ENCODE measurements at places on chromosomes 7 and 10. TPM values are rescaled to one million over a fixed set of nuclear protein-coding genes. Genes with fewer than 3 reads are reported as not detected.

DNA sequence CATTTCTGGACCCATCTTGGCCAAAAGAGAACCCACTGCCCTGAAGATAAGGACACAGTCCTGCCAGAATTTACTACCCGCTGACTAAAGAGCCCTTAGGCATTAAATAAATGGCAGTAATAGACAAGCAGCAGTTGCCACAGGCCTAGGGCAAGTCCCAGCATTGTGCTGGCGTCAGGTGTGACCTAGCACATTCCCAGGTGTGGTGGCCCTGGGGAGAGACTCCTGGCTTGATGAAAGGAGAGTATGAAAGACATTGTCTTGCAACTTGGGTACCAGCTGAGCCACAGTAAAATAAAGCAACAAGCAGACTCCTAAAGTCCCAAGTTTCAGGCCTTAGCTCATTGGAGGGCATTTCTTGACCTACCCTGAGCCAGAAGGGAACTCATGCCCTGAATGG lies 715.7 kb upstream of the SORCS1 start:
- no peaks in the 10 kb centered on the region for H3K4me1 ChIP-seq
- no peak for DNase-seq
- no peaks in the 10 kb centered on the region for H3K27me3 ChIP-seq
- H3K36me3 ChIP-seq: 0 out of 2 replicates have a peak, but pooled peaks cover 4% of the 10 kb centered on the region

DNA sequence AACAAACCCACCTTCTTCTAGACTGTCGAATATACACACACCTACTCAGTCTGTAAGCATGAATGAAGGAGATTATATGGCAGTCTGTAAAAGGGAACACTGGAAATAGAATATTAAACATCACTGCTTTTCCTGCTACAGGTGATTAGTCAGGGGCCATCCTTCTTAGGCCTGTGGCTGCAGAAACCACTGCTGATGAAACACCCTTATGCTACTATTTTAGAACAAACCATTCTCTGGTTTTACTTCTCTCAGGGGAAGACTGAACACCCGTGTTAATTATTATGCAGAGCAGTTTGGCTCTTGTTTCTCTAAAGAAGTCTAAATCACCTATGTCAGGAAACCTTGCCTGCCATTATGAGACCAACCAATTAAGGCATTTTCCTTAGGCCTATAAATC lies 351.1 kb upstream of the KLF6 start:
- peaks cover 17% of the 10 kb centered on the region for H3K36me3 ChIP-seq
- H3K27me3 ChIP-seq: peaks cover 1% of the 10 kb centered on the region
- peaks cover 29% of the 10 kb centered on the region for H3K4me1 ChIP-seq
- no peak overlapping the region for H3K27ac ChIP-seq
- DNase-seq: no peak

DNA sequence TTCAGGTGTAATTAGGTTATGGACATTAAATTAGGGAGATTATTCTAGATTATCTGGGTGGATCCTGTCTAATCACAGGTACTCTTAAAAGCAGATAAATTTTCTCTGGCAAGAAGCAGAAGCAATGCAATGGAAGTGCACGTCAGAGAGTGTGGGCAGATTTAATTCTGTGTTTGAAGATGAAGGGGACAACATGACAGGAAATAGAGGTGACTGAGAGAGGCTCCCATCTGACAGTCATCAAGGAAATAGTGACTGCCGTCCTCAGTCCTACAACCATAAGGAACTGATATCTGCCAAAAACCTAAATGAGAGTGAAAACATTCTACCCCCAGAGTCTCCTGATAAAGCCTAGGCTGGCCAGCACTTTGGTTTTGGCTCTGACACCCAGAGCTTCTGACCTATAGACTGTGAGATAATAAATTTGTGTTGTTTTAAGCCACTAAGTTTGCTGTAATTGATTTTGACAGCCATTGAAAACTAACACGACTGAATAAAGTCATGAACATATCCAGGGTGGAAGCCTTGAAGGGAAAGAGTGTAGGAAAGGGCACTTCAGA lies 30.5 kb upstream of the DDX50 start:
- no peak for DNase-seq
- no peak overlapping the region for H3K4me3 ChIP-seq
- peaks cover 28% of the 10 kb centered on the region for H3K4me1 ChIP-seq
- no peak overlapping the region for H3K27ac ChIP-seq
- H3K36me3 ChIP-seq: peaks cover 8% of the 10 kb centered on the region

BCCIP gene
- total RNA-seq: 93.1 TPM

DNA sequence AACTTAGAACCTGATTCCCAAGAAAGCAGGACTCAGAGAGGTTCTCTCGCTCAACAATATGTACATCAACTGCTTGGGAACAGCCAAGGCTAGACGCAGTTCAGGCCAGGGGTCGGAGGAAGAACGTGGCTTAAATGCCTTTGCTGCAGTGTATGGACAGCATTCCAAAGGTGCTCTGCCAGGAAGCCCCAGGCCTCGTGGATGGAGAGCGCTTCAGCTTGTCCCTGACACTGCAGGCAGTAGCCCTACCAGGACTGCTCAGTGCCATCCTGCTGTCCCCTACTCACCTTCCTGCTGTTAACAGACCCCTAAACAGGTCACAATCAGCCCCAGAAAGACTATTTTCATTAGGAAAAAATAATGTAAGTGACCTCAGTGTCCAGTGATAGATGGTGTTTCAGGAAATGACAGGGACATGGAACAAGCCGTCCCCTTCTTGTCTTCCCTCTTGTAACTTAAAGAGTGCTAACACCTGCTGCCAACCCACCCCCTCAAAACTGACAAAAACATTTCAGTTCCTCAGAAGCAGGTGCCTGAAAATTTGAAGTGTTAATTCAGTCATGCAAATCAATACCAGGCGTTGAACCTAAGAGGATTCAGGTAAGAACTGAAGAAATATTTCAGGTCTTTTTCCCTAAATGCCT lies 16.5 kb downstream of the CREB3L2 start:
- no peak overlapping the region for H3K4me3 ChIP-seq
- H3K4me1 ChIP-seq: no peaks in the 10 kb centered on the region
- H3K27ac ChIP-seq: no peak overlapping the region
- no peaks in the 10 kb centered on the region for H3K27me3 ChIP-seq
- DNase-seq: no peak

All from HFFc6 (cell line).